ENCODE measurements at places on chromosomes 5 and 9.

DNA sequence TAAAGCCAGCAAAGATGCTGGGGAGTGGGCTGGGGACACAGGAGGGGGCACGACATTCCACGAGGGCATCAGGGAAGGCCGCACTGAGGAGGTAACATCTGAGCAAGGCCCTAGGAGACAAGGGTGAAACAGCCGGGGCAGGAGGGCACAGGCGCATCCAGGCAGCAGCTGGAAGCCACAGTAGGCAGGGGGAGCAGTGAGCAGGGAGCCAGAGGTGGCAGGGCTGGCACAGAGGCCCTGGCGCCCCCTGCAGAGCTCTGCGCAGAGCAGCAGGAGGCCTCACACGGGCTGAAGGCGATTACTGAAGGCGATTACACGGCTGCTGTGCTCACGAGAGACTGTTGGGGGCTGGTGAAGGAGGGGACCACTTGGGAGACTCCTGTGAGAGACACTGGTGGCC lies 15.4 kb downstream of the LMAN2 start:
- DNase-seq: peak; percentile 37

DNA sequence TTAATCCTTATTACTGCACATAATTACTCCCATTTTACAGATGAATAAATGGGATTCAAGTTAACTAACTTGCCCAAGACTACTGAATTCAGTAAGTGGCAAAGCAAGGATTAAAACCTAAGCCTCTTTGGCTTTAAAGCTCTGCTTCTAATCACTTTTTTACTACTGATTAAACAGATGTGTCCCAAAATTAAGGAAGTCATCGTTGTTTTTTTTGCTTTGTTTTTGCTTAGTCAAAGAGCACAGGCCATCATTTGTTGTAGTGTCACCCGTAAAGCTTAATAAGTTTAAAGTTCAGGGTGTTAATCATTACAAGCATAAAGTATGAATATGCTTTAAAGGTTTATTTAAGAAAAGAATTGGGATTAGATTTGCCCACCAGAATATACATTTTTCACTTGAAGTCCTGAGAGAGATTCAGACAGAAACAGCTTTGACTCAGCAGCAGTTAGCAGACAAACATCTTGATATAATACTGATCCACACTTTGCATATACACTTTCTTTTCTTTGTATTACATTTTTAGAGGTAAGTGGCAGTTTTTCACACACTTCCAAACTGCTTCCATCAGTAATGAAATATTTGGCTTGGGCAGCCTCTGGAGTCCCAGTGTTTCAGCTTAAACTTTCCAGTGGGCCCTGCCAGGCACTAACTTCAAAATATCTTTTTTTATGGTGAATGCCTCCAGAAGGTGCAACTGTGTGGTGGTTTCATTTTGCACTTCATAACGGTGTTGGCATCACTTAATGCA lies 52.7 kb downstream of the PIK3R1 start:
- no peak for DNase-seq

- DNase-seq: no peak
These were observed 14.8 kb upstream of the CEMIP2 start for GRCh38 chr9:71783120-71783523.

- no peak for DNase-seq
These were observed 700.3 kb downstream of the PTPRD start for GRCh38 chr9:9912459-9912858.

GRCh38 chr5:169331292-169331852 lies 30.4 kb upstream of the SLIT3 start:
- DNase-seq: no peak

GRCh38 chr5:68277431-68277830 lies 61.9 kb downstream of the PIK3R1 start:
- no peak for DNase-seq

DNA sequence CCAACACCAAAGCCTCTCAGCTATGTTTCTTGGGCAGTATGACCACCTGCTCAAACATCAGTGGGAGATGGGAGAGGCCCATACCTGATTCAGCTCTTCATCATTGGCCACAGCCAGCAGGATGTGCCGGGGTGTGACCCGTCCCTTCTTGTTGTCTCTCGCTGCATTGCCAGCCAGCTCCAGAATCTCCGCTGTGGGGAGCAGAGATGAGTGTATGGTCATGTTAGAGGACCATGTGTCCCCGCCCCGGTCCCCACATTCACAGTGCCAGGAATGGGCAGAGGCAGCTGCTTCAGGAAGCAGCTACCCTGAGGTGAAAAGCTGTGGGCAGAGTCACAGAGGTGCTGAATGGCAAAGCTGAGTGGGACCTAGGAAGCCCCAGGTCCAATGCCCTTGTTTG lies 29.1 kb downstream of the MACROH2A1 start:
- DNase-seq: no peak

- DNase-seq: peak; percentile 98
These were observed 12.2 kb downstream of the CXXC5 start for GRCh38 chr5:139660105-139660922.

DNA sequence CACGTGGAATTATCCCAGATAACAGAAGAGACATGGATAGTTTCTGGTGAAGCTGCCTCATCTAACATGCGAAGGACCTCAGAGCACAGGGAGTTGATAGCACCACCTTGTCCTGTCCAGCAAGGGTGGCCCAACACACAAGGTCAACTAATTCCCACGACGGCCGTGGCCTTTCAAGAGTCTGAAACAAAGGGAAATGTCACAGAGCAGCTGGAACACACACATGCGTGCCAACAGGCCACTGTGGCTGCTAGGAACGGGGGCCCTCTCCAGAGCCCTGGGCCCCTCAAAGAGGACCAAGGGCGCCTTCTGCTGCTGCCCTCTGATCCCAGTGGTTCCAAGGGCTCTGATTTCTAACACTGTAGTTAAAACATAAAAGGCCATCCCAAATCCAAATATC lies 50.7 kb downstream of the SECISBP2 start:
- no peak for DNase-seq

- DNase-seq: no peak
These were observed 121.4 kb downstream of the DOCK8 start for GRCh38 chr9:336039-336438.

GRCh38 chr5:142000704-142001484 lies 11.9 kb downstream of the GNPDA1 start:
- DNase-seq: peak; percentile 18

GRCh38 chr5:126794157-126794828 lies 17.4 kb downstream of the LMNB1 start:
- no peak for DNase-seq

- DNase-seq: no peak
These were observed 399.2 kb upstream of the GRAMD2B start for GRCh38 chr5:126023994-126024441.
